SJCRH30 (cell line): ENCODE measurements at places on chromosomes 3 and 15. TPM values are rescaled to one million over a fixed set of nuclear protein-coding genes. Genes with fewer than 3 reads are reported as not detected.

SLC38A3 gene
- 1.4 and 2.9 TPM in 2 replicates for total RNA-seq

DNA sequence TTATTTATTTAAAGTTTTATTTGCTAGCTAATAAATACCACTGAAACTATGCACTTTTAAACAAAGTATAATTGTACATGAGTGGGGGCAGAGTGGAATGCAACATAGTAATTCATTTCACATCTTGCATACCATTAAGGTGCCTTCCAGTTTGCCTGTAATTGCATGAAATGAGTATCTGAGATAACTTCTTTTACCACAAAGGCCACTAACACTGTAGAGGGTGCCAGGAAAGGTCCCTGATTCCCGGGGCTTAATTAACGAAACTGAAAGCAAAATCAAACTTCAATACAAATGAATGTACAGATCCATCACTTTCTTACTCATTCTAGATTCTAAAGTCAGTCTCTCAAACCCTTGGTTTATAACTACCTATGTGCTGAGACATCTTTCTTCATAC, 2.1 kb downstream of the CD47 start:
- H3K4me1 ChIP-seq, result peaks cover 6% of the 10 kb centered on the region; the same call in 1 of the 2 replicates
- H3K4me3 ChIP-seq, result no peak overlapping the region
- H3K27ac ChIP-seq, result no peak overlapping the region
- no peaks in the 10 kb centered on the region for H3K36me3 ChIP-seq
- DNase-seq, result no peak
- H3K27me3 ChIP-seq, result no peaks in the 10 kb centered on the region

DNA sequence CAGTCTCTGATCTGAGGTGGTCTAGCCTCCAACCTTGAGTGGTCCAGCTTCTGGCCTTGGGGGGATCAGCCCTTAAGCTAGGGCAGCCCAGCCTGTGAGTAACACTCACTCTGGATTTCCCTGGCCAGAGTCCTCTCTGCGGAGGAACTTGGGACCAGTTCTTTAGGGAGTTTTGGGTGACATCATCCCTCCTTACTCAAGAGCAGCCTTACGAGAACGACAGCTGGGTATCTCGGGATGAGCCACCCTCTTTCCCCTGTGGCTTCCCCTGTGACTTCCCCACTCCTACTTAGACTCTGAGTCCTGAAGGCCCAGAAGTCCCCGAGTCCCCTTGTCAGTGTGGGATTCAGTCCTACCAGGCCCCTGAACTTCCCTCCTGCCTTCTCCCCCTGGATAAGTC, 10.2 kb upstream of the PLXND1 start:
- peak overlapping the region; percentile 35 for H3K27ac ChIP-seq
- no peaks in the 10 kb centered on the region for H3K36me3 ChIP-seq
- peak; percentile 66 for DNase-seq

- no peaks in the 10 kb centered on the region for H3K36me3 ChIP-seq
These were observed 120.1 kb upstream of the ARHGEF3 start for GRCh38 chr3:56921573-56922453.
